ENCODE measurements at places on chromosomes 5 and 9.

DNA sequence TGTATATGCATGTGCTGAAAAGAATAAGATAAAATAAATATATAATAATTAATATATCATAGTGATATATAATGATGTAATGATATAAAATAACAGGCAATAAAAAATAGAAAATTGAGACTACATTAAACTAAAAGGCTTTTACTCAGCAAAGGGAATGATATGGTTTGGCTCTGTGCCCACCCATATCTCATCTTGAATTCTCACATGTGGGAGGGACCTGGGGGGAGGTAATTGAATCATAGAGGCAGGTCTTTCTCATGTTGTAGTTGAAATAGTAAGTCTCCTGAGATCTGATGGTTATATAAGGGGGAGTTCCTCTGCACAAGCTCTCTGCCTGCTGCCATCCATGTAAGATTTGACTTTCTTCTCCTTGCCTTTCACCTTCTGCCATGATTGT lies 1550.9 kb upstream of the CDH6 start:
- no peak for DNase-seq

DNA sequence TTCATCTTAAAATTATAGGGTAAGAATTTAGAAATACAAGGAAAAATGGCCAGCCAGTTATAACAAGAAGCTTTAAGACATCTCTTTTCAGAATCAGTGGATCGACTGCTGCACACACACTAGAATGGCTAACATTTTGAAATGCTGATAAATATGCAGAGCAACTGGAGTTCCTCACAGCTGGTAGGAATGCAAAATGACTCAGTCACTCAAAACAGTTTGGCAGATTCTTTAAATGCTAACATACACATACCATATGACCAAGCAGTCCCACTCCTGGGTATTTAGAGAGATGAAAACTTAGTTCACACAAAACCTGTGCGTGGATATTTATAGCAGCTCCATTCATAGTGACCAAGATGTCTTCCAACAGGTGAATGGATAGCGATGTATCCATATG lies 23.2 kb upstream of the PSAT1 start:
- no peak for DNase-seq

GRCh38 chr5:76546497-76547102 lies 76.6 kb downstream of the F2RL2 start:
- no peak for DNase-seq

- no peak for DNase-seq
Measured at GRCh38 chr5:125470280-125470902, 724.0 kb upstream of the ZNF608 start.

- DNase-seq = no peak
Measured at GRCh38 chr9:129719135-129719534, 33.7 kb downstream of the PTGES start.
